GOT3 (cell line): ENCODE measurements at places on chromosomes 16 and 17.

DNA sequence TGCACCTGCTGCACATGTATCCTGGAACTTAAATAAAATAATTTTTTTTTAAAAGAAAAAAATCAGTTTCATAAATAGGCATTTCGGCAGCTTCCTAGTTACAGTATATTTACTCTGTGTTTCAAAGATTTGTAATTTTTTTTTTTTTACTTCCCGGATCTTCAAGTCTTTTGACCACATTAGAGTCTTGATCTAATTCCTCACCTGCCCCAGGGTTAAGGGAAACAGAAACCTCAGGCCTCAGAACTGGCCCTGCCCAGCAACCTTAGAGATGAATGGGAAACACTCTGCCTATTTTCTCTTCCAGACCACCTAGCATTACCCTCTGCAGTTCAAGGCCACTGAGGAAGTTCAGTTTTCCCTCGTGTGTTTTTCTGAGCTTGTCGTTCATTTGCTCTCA is 304.0 kb downstream of the MAF start:
- no peak for DNase-seq

GRCh38 chr17:68418876-68419275 is 38.4 kb downstream of the WIPI1 start:
- DNase-seq = no peak

DNA sequence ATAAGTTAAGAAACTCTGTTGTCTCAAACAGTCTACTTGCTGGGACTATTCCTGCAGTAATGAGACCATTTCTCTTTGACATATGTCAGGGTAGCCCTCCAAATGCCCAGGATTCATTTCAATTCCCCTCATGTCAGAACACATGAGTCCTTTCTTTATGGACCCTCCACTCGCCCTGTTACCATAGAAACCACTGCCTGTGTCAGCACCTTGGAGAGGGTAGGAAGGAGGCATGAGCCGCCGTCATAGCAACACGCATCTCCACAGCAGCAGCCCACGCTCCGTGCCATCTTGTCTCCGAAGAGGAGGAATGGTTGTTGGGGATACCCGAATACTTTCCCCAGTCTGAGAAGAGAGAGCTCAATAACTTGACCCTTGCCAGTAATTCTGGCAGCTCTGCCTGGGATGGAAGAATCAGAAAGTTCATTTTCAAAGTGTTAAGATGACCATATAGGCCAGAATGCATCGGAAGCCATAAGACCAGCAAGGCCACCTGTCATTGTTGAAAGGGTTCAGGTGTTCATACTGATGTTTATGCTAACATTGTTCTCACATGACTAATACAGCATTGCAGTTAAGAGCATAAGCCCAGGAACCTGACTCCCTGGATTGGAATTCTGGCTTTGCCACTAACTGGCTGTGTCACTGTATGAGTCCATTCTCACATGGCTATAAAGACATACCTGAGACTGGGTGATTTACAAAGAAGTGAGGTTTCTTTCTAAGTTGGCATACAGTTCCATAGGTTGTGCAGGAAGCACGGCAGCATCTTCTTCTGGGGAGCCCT is 141.3 kb downstream of the ABCC12 start:
- DNase-seq = no peak

DNA sequence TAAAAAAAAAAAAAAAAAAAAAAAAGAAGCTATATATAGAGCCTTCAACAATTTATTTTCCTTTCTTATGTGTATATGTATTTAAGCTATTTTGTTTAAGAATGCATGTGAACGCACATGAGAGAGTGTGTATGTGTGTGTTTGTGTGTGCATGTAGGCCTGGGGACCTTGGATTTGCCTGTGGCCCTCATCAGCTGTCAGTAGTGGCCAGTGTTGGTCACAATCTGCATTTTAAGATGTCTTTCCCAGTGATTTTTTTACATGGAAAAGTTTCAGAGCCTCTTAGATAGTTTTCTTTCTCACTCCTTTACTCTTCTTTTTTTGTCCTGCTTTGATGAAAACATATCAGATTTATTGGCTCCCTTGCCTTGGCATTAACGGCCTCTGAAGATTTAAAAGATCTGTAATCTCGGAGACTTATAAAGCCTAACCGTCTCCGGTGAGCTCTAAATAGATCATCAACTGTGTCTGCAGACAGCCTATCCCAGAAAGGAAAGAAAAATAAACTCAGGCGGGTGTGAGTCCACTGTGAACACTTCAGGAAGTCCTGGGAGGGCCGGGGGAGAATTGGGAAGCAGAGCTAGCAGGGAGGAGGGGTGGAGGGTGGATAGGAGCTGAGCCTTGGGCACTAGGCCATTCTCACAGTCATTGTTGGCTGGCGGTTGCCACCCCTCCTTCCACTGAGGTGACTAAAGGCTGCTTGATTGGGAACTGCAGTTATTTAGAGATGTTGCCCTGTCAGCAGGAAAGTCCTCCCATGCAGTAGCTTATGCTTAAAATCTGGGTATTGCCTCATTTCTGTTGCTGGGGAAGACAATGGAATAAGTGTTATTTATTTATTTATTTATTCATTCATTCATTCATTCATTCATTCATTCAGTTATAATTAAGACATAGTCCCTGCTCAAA is 86.8 kb downstream of the WWP2 start:
- peak; percentile 55 for DNase-seq

GRCh38 chr17:74542727-74543383 is 3.1 kb downstream of the CD300C start:
- no peak for DNase-seq

- no peak for DNase-seq
Observed at GRCh38 chr17:32546031-32546444, 59.2 kb downstream of the CDK5R1 start.

DNA sequence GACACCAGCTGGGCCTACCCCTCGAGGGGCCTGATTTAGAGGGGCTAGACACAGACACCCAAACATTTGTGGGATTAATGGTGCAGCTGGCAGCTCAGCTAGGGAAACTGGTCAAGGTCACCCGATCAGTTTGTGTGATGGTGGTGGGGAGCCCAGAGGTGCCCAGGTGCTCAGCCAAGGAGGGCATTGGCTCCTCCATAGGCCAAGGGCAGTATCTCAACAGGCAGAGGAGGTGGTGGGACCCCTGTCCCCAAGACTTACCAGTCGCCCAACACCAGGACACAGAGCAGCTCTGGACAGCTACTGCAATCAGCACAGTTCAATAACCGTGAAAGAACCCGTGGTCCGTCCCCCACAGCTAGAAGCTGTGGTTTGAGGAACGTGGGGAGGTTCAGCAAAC is 120.9 kb downstream of the C16orf78 start:
- no peak for DNase-seq

- DNase-seq = no peak
Observed at GRCh38 chr17:8147805-8148404, 4.3 kb downstream of the PER1 start.

DNA sequence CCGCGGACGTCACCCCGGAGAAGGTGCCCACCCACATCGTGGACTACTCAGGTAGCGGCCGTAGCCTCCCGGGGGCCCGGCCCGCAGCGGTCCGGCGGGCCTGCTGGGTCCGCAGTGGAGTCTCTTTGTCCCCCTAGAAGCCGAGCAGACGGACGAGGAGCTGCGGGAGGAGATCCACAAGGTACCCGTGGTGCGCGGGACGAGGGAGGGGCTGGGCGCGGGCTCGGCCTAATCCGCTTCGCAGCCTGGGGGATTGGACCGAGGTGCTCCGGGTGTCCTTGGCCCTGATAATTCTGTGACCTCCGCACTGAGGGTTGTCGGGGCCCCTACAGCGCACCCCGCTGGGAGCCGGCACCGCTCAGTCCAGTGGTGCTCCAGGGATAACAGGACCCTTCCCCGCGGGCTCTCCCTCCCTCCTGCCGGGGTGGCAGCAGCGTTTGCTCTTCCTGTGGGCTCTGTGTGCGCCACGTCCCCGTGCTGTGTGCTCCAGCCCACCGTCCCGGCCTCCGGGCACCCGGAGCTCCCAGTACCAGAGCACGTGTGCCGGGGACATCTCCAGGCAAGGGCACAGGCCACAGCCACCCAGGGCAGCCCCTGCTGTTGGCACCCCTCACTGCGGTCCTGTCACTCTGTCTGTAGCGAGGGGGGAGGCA is 713 bp downstream of the RHOT2 start:
- DNase-seq = no peak

DNA sequence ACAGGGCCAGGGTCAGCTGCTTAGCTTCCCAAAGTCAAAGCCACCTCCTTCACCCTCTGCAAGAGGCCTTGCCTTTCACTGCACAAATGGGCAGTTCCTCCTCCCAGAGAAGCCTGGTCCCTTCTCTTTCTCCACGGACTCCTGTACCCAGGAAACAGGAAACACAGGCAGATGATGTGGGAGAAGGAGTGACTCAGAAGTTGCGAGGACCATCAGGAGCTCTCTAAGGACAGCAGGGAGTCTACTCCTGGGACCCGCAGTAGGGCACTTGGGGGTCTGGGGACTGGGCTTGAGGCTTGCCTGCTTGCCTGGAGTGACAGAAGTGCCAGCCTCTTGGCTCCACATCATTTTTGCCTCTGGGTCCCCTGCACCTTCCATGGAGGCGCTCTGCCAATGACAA is 47.4 kb upstream of the KSR1 start:
- DNase-seq = no peak

DNA sequence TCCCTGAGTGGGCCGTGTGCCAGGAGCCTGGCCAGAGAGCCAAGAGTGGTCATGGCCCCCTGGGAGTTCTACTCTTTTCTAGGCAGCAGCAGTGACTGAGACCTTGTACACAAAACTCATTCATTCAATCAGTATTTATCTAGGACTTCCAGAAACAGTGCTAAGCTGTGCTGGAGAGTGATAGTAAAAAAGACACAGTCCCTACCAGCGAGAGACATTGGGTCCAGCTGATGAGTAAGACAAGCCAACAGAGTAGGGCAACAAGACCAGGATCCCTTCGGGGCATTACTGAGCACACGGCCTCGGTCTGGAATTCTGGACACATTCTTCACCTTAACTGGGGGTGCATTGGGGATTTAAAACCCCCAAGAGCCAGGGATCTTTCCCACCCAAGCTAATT is 20.2 kb downstream of the CBX4 start:
- DNase-seq = no peak

DNA sequence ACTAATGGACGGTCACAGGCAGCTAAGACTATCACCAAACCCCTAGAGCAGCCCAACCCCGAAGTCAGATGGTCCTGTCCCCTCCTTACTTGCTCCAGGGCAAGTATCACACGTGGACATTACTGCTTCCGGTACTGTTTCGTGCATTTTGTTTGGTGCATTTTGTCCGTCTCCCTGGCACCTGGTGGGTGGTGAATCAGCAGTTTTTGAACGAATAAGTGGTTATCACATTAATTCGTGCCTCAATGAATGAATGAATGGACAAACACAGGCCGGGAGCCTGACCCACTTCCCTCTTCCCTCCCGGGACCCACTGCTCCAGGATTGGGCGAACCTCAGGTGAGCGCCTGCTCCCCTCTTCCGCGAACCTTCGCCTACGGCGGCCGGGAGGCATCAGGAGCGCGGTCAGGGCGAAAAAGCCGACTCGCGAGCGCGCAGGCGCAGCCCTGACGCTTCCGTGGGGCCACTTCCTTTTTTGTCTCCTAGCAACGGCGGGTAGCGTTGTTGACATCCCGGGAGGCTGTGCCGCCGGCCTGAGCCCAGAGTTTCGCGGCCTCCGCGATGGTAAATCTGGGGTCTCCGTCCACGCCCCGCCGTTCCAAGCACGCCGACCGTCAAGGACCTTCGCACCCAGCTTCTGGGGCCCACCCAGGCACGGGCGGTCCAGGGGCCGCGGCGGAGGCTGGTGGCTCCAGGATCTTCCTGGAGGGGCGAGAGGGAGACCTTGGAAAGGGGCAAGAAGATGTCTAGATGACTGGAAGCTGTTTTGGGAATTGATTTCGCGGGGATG is at the start of gene DYNLRB2:
Gene DYNLRB2, plus strand, starts transcription at position 478 of the 790 bp plus-strand sequence. Its CDS starts 84 bp downstream, at position 562.
- DNase-seq = peak; percentile 51

GRCh38 chr16:17526956-17527937 is 56.5 kb upstream of the XYLT1 start:
- no peak for DNase-seq

- DNase-seq = no peak
Observed at GRCh38 chr17:81340607-81341515, 45.8 kb upstream of the SLC38A10 start.

DNA sequence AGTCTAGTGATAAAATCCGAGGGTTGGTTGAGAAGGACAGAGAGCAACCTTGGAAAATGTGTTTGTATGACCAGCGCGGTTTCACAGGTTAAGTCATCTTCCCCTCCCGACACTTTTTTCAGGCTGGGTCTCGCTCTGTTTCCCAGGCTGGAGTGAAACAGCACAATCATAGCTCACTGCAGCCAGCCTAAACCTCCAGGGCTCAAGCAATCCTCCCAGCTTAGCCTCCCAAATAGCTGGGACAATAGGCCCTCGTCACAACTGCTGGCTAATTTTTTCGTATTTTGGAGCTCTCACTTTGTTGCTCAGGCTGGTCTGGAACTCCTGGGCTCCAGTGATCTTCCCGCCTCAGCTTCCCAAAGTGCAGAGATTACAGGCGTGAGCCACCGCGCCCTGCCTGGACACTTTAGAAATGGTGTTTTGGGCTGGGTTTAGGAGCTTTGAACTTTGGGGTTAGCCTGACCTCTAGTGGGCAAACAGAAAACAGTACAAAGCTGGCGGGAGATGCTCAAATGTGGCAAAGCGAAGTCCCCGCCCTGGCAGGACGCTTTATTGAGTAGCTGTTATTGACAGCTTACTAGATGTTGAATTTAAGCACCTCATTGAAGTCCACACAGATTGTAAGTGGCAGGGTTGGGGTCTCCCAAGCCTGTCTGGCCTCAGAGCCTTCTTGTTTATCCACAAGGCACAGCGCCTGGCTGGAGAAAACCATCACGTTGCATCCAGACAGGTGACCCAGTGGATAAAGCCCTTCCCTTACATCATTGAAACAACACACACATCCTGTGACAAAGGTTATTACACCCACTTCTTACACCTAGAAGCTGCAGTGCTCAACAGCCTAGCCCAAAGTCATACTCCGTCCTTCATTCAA is 34.7 kb upstream of the RBBP6 start:
- DNase-seq = no peak

GRCh38 chr17:81272616-81273015 is 22.5 kb downstream of the SLC38A10 start:
- DNase-seq = no peak

- no peak for DNase-seq
Observed at GRCh38 chr16:12614662-12615278, 188.9 kb downstream of the CPPED1 start.

DNA sequence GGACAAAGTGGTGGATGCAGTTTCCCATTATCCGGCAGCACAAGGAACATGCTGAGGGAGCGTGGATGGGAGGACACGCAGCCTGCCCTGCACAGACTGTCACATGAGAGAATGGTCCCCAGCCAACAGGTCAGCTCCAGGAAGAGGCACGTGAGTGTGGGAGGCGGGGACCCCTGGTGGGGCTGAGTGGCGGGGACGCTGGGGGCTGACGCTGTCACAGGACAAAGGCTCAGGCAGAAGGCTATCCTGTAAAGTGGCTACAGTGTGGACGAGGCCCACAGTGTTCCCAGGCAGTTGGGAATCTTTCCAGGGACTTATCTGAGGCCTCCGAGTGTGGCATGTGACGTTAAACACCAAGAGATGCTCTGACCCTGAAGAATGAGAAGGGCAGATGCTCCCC is 30.4 kb downstream of the MBTPS1 start:
- DNase-seq = no peak

DNA sequence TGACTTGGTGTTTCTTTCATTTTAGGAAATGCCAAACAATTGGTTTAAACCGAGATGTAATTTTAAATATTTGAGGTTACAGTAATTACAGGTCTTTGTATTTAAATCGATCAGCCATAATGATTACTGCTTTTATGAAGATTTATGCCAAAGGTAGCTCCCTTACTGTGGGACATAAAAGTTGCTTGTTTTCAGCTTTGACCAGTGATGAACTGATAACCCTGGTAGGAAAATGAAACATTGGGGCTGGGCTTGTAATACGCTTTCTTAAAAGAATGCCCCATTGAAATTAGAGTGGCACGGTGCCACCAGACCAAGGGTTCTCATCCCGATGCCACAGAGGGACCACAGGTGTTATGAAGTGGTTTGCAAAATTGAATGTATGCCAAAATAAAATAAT is 7.3 kb downstream of the TNRC6A start:
- DNase-seq = no peak
